ENCODE measurements at places on chromosomes 6 and 20.

- no peak for DNase-seq
These were observed 43.6 kb upstream of the ZBP1 start for GRCh38 chr20:57663681-57664451.

- DNase-seq = no peak
These were observed 1.9 kb downstream of the SIRPB2 start for GRCh38 chr20:1489325-1489724.

GRCh38 chr6:46012834-46013233, 2.8 kb downstream of the CLIC5 start:
- DNase-seq = no peak

GRCh38 chr6:73233048-73233447, 7.8 kb upstream of the KHDC1L start:
- no peak for DNase-seq

DNA sequence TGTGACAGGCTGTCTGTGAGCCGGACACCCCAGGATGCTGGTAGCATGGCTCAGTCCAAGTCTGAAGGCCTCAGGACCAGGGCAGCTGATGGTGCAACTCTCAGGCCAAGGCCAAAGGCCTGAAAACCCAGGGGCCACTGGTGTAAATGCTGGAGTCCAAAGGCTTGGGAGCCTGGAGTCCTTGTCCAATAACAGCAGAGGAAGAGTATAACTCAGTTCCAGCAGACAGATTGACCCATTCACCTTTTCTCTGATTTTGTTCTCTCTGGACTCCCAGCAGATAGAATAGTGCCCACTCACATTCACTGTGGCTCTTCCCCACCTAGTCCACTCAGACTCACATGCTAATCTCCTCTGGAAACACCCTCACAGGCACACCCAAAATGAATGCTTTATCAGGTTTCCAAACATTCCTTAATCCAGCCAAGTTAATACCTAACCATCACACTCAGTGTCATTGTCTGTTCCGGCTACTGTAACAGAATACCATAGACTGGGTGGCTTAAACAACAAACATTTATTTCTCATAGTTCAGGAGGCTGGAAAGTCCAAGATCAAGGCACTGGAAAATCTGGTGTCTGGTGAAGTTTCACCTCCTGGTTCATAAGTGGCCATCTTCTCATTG, 5.0 kb upstream of the TRAF3IP2 start:
- DNase-seq = no peak

DNA sequence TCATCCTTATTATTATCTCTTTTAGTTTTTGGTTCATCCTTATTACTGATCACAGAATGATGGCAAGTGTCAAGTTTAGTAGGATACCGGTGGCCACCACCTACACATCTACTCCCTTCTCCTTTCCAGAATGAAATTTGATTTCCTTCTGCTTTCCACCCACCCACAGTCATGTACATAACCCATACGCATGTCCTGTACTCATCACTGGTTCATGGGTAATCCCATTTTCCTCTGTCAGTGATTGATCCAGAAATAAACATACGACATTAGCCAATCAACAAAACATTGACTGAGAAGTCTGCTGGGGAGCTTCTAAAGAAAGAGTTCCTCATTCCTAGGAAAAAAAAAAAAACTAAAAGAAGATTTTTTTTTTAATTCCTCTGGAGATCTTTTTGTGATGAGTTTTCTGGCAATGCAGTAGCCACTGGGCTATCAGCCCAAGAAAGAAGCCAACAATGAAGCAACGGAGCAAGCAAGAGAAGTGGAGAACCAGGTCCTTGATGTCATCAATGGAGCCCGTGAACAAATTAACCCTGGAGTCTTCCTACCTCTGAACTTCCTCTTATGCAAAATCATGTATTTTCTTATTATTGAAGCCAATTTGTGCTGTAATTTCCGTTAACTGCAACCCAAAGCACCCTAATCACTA, 127.8 kb downstream of the TASP1 start:
- DNase-seq = no peak

- no peak for DNase-seq
These were observed 169.7 kb upstream of the TNFAIP3 start for GRCh38 chr6:137697267-137697938.

DNA sequence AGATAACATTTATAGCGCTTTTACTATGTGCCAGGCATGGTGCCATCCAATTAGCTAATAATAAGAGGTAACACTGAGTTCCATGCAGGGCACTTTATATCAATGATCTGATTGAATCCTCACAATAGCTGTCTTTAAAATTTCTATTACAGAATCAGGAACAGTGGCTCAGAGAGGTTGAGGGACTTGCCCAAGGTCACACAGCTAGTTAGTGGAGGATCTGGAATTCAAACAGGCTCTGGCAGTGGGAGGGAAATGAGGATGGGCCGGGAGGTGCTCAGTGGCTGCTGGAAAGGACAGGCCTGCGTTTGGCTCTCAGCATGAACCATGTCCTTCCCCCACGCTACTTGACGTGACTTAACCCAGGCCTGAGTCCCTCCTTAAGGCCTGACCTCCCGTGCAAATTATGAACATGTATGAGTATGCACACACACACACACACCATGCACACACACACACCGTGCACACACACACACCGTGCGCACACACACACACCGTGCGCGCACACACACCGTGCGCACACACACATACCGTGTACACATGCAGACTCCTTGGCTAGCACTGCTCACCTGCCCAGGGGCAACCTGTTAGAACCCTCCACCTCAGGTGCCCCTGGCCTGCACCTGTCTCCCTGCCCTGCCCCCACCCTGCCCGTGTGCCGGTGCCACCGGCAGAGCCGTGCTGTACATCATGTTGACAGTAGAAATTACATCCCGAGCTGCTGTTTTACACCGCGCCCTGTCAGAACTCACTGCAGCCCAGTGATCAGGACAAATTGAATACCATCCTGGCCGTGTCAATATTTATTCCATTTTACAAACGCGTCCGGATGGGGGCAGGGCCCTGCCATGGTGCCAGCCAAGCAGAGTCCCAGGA, 43.7 kb downstream of the CDH22 start:
- no peak for DNase-seq

- DNase-seq = no peak
These were observed 59.6 kb upstream of the ARID1B start for GRCh38 chr6:156717542-156717941.

DNA sequence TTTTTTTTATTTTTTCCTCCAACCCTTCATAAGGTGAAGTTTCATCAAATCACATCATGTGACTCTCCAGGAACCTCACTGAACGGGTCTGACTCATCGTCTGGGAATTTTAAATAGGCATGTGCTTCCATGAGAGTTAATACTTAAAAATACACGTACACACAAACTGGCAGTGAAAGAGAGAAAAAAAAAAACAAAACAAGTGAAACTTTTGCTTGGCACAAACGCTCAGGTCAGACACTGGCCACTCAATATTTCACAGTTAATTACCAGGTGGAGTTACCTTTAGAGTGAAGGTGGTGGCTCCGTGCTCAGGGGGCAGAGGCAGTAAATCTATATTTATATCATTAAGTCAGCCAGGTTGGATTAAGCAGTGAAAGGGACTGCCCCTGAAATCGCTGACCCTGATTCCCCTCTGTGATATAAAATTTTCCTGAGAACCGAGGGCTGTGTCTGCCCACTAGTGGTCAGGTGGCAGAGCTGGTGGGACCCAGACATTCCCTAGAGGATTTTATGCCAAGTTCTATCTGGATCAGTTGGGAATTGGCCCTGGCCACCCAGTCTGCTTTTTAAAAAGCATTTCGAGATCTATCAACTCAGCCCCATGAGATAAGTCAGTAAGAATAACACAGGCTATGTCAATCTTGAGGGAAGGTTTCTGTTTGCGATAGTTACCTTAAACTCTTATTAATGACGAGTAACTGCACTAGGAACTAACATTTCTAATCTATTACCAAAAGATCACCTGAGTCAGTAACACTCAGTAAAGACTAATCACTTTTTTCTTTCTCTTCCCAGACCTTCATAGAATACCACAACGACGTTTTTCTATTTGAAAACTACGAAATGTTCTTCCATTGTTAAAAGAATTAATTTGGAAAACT, 259.1 kb downstream of the HDGFL1 start:
- no peak for DNase-seq

DNA sequence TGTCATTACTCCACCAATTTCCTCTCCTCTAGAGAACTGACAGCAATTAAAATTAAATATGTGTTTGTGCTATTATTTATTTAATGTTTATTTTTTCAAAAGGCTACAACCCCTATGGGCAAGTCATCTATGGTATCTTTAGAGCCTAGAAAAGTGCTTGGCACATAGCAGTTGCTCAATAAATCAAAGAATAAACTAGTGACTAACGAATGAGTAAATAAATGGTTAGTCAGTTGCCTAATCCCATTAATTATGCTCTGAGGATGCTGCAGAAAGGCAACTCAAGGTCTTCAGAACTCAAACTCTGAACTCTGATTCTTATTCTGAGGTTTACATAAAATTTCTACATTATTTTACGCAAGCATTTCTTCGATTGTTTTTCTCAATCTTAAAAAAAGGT, 193.0 kb upstream of the TSHZ2 start:
- DNase-seq = no peak

GRCh38 chr6:155352811-155353210, 38.5 kb upstream of the TFB1M start:
- no peak for DNase-seq

GRCh38 chr6:170081556-170081955, 209.3 kb downstream of the DLL1 start:
- DNase-seq = no peak

DNA sequence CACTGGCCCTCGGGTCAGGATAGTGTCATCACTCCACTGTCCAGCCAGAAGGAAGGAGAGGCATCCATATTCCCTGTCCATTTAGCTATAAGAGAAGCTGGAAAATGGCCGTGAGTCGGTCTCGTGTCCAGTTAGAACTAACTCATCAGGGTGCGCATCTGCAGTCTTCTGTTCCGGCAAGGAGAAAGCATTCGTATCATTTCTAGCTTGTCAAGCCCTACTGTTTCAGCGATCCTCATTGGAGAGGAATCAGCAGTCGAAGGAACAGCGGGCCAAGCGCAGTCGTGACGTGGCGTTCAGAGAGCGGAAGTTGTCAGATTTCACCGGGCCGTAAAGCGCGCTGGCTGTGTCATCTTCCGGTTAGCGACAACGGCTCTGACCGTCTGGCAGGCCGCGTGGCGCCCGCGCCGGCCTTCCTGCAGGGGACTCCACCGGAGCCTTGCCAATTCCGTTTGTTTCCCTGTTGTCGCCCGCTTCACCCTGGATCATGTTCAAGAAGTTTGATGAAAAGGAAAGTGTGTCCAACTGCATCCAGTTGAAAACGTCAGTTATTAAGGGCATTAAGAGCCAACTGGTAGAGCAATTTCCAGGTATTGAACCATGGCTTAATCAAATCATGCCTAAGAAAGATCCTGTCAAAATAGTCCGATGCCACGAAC, 32.9 kb downstream of the HM13 start:
- DNase-seq = peak; percentile 65

GRCh38 chr6:156862711-156863110, 85.5 kb downstream of the ARID1B start:
- DNase-seq = no peak

- DNase-seq = no peak
These were observed 42.9 kb downstream of the GRM1 start for GRCh38 chr6:146071781-146072180.

Measured in stimulated activated CD8-positive, alpha-beta memory T cell treated with anti-CD3 and anti-CD28 coated beads, Interleukin-4, amount 100 ng/mL, for 4 hours (primary cell).